Fibroblast of gingiva (primary cell): ENCODE measurements at places on chromosomes 1 and 21.
A peak's percentile ranks its signal among the peaks of the same experiment; 100 is the strongest.

GRCh38 chr21:28226563-28226962 is 766.1 kb downstream of the LTN1 start:
- no peak for DNase-seq

GRCh38 chr1:14181191-14181795 is 417.2 kb upstream of the KAZN start:
- DNase-seq = no peak

GRCh38 chr1:201539561-201540431 is 869 bp downstream of the NAV1 start:
- peak; percentile 40 for DNase-seq

- DNase-seq = no peak
Observed at GRCh38 chr1:166827426-166827825, 11.8 kb upstream of the POGK start.

DNA sequence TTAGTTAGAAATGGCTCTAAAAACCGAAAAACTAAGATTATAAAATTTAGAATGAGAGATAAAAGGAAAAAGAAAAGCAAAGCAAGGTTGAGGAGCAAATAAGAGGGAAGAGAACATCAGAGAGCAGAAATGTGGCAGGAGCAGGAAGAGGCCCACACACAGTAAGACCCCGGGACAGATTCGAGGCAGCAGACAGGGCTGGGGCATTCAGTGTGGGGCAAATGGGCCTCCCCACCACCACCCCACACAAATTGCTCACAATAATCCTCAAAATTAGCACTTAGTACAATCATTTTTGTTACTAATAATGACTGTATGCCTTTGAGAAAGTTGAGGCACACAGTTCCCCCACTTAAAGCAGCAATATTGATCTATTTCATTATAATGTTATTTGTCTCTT is 17.1 kb upstream of the SLC44A3 start:
- no peak for DNase-seq

DNA sequence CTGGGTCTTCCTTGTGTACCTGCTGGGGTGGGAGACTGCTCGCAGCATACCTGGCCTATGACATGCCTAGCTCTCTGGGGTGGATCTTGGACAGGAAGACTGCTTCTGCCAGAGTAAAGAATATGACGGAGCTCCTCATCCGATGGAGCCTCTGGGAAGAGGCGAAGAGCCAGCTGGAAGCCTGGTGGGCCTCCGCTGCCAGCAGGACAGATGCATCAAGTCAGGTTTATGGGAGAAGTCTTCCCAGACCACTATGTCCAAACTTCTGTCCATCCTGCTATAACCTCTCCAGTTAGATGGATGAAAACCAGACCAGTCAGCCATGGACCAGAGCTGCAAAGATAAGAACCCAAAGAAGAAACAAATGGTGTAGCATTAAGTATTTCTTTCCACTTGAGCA is 27.7 kb upstream of the NGF start:
- no peak for DNase-seq

DNA sequence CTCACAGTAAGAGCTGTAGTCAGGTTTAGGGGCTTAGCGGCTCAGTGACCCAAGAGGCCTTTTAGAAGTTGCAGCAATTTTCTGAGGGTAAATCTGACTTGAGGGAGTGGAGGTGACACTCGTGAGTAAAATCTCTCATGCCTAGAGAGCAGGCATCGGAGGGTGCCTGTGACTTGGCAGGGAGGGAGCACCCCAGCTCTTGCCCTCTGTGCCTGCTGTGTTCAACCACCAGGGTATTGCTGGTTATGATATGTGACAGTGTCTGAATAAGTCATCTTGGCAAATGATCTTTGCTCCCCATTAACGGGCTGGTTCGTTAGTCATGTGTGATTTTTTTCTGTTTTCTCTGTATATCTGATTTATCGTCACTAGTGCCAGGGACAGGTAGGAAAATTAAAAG is 5.9 kb downstream of the MAN1C1 start:
- DNase-seq = no peak

GRCh38 chr1:55650444-55650843 is 435.3 kb upstream of the USP24 start:
- DNase-seq = peak; percentile 60

DNA sequence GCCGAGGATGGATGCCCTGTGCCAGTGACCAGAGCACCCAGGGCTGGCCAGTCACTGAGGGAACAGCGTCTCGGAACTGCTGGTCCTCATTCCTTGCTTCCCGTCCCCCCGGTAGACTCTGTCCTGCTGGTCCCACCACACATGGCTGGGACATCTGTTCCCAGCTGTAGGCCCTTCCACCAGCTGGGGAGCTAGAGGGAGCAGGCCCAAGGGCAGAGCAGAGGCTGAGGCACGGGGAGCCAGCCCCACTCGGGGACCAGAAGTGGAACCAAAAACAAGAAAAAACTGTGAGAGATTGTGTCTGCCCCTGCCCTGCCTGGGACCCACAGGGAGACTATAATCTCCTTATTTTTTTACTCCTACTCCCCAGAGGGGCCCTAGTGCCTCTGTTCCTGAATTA is 23.8 kb downstream of the ATP8B2 start:
- DNase-seq = no peak

- no peak for DNase-seq
Observed at GRCh38 chr21:29196670-29197191, 66.3 kb downstream of the MAP3K7CL start.

GRCh38 chr21:35005560-35006224 is 43.4 kb downstream of the RUNX1 start:
- DNase-seq = no peak

GRCh38 chr1:111541721-111542120 is 38.3 kb upstream of the ADORA3 start:
- no peak for DNase-seq

DNA sequence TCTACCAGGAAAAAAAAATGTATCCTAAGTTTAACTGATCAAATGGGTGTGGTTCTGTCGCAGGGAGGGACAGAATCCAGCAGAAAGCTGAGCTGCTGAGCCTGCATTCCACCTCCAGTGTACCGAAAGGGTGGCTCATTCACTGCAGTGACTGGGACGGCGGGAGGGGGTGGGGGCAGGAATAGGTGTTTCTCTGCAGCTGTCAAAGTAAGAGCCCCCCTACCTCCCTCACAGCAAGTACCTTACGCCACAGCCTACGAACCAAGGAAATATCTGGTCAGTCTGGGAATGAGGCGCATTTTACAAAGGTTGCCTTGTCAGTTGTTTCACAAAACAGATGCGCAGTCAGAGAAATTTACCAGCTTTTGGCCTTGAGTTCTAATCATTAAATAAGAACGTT is 1.7 kb downstream of the S100B start:
- no peak for DNase-seq

DNA sequence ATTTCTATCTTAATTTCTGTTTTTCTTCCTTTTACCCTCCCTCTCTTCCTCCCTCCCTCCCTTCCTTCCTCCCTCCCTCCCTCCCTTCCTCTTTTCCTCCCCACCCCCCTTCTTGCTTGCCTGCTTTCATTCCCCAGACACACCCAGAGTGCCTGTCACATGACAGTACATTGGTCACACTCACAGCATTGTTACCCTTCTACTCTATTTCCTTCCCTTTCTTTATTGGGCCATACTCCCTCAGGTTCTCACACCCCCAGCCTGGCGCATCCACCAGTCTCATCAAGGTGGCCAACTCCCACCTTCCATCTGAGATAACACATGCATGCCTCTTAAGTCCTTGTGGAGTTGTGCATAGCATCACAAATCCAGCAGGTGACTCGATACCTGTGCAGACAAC is 10.9 kb downstream of the TMPRSS3 start:
- DNase-seq = no peak

DNA sequence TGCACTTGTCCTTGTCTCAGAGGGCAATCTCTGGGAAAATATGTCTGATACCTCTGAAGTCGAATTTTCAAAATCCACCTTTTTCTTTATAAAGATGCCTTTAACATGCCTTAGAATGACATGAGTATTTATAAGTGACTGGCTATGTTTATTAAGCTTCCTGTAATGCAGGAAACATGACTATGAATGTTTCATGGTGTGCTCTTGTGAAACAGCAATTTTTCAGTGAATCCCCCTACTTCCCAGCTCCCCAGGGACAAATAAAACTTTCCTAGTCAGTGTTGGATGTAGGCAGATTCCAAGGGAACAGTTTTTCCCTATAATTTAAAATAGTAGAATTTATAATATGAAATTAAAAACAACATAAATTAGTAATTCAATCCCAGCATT is 437.0 kb downstream of the LMO4 start:
- peak; percentile 41 for DNase-seq
